Smooth muscle cell of bladder (primary cell): ENCODE measurements at places on chromosomes 2 and 18. TPM values are rescaled to one million over a fixed set of nuclear protein-coding genes. Genes with fewer than 3 reads are reported as not detected.

The WIPF1 gene
- 5.7 and 9.9 TPM in 2 replicates for total RNA-seq

The RNU2-63P gene
- total RNA-seq, result 325 TPM in 1 of 2 replicates, not detected in the other

The SLC38A11 gene
- total RNA-seq, result under 0.01 and 0.55 TPM in 2 replicates

The MAPRE3 gene
- 3.1 and 3.3 TPM in 2 replicates for total RNA-seq

The MC2R gene
- not detected in 2 replicates for total RNA-seq

The DYSF gene
- 0.14 and 0.65 TPM in 2 replicates for total RNA-seq

The PROM2 gene
- 0.14 and 0.28 TPM in 2 replicates for total RNA-seq

The KRTCAP3 gene
- total RNA-seq, result 0.18 TPM in 1 of 2 replicates, not detected in the other

The C2orf66 gene
- total RNA-seq, result not detected in 2 replicates
